Mucosa of descending colon (tissue), 3 donors: ENCODE measurements at places on chromosomes 11 and 22.

DNA sequence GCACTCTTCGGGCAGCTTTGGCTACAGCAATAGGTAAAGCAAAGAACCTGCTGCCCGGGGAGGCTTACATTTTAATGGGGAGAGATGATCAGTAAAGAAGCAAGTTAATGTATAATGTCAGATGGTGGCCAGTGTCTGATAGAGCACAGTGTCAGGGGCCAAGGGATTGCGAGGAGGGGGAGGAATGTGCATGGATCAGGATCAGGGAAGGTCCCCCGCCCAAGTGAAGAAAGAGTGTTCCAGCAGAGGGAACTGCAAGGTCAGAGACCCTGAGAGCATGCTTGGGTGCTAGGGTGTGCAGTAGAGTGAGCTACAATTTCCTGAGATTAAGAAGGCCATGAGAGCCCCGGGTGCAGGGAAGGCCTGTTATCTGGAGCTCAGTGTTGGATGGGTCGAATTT is 39.7 kb downstream of the TIMP3 start:
- no peak for DNase-seq

DNA sequence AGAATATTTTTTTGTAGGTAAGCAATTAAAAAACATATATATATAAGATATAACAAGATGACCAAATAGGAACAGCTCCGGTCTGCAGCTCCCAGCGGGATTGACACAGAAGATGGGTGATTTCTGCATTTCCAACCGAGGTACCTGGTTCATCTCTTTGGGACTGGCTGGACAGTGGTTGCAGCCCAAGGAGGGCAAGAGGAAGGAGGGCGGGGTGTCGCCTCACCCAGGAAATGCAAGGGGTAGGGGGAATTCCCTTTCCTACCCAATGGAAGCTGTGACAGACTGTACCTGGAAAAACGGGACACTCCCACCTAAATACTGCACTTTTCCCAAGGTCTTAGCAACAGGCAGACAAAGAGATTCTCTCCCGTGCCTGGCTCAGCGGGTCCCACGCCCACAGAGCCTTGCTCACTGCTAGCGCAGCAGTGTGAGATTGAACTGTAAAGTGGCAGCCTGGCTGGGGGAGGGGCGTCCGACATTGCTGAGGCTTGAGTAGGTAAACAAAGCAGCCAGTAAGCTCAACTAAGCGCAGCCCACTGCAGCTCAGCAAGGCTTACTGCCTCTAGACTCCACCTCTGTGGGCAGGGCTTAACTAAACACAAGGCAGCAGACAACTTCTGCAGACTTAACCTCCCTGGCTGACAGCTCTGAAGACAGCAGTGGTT is 163.8 kb downstream of the CWF19L2 start:
- no peak for DNase-seq

GRCh38 chr22:30947173-30947815 is 21.3 kb downstream of the MORC2 start:
- DNase-seq = no peak

DNA sequence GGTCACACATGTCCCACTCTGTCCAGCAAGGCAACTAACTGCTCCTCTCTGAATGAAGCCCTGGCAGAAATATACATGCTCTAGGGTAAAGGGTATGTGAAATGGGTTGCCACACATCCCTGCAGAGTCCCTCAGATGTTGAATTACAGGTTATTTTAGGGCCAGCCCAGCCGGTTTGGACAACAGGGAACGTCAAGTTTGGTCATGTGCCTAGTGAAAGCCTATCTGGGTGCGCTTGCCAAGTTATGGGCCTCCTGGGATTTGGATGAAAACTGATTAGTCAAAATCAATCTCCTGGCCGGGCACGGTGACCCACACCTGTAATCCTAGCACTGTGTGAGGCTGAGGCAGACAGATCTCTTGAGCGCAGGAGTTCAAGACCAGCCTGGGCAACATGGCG is 10.4 kb downstream of the AP1B1 start:
- no peak for DNase-seq

DNA sequence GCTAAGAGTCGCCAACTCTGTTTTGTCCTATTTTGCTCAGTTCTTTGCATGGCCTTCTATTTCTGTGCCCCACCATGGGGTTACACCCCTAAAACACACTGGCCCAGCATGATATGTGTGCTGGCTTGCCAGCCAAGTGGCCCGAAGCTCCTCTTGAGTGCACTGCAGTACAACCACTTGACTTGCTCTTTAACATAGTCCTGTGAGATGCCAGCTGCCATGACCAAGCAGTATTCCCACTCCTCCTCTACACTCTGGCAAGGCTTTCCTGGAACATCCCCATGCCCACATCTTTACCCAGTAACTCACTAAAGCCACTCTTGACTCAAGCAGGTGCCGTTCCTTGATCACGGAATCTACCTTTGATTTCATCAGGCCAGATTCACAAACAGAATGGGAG is 102.9 kb upstream of the GAL start:
- DNase-seq = no peak

- DNase-seq = no peak
Observed at GRCh38 chr11:128525411-128526243, 61.7 kb downstream of the ETS1 start.

GRCh38 chr22:47778160-47778658 is 1015.8 kb downstream of the TBC1D22A start:
- no peak for DNase-seq

- DNase-seq = no peak
Observed at GRCh38 chr11:27646051-27646818, 54.0 kb downstream of the BDNF start.

DNA sequence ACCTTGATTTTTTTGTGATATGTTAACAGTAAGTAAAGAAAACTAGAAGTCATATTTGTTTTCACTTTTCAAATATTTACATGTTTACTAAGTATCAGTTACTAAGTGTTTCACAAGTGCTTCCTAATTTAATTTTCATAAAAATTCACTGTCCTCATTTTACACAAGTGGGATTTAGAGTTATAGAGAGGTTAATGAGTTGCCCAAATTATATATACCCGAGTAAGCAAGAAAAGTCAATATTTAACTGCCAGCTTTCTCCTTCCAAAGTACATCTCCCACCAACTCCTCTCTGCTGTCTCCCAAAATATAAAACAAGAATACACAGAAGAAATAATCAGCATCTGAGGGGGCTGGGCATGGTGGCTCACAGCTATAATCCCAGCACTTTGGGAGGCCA is 896.7 kb upstream of the ANO3 start:
- no peak for DNase-seq

DNA sequence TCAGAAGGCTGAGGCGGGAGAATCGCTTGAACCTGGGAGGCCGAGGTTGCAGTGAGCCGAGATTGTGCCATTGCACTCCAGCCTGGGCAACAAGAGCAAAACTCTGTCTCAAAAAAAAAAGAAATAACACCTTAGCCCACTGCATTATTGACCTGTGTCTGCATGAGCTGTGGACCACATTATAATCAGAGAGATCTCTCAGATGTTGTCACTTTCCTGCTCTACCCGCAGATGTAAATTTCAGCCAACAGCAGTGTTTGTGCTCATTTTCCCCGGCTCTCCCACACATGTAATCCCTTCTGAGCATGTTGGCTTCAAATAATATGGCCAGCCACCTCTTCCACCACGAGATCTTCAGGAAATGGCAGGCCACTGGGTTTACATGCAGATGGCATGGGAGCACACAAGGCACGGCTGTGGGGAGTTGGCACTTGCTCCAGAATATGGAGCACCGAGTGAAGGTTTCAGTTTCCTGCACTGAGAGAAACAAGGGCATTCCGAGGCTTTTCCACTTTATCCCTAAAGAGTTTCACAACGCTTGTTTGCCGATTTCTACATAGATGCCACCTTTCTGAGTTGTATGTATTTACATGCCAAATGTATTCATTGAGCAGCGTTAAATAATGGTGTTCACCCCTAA is 19.7 kb downstream of the CDPF1 start:
- DNase-seq = no peak

GRCh38 chr11:80065086-80065485 is 624.3 kb upstream of the TENM4 start:
- DNase-seq = no peak

- DNase-seq = no peak
Observed at GRCh38 chr11:47955061-47955755, 25.2 kb upstream of the PTPRJ start.

- DNase-seq = no peak
Observed at GRCh38 chr11:62726156-62726914, 922 bp downstream of the HNRNPUL2 start.

- peak; percentile 93 for DNase-seq
Observed at GRCh38 chr11:117907276-117908108, 21.7 kb downstream of the TMPRSS13 start.

GRCh38 chr11:40186437-40187263 is 1272.8 kb downstream of the LRRC4C start:
- DNase-seq = no peak
